SK-N-SH (cell line): ENCODE measurements at places on chromosomes 12 and 14.

DNA sequence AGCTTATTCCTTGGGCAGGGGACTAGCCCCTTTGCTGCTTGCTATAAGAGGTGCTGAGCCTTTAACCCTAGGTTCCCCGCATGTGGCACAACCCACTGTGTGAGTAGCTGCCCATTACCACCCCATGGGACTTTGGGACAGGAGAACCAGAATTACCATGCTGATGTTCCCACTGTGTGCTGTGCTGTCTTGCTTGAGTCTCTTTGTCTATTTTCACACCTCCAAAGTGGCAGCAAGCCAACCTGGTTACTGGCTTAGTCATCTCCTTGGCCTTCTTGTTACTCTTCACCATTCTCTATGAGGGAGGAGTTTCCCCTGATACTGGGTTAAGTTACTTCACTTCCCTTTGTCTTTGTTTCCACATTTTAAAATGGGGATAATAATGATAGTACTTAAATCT, 73.4 kb upstream of the ETV6 start:
- no peak for DNase-seq

DNA sequence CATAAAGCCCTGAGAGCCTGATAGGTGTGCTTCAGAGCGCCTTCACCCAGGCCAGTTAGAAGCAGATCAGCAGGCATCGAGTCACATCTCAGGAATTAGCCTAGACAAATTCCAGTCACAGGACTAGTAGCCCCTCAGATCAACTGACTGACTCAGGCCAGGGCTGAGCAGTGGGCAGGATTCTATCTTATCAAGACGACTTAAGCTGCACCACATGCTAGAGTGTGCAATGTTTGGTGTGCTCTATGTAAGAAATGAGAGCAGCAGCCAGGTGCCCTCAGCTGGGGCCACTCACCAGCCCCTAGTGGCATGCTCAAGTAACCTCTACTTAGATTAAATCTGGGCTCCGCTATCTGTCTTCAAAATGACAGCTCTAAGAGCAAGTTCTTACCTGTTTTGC, 19.7 kb upstream of the NGB start:
- no peak for DNase-seq

GRCh38 chr12:6442836-6443235, 1.9 kb upstream of the CD27 start:
- no peak for DNase-seq

GRCh38 chr12:62581288-62582064, 114.8 kb downstream of the MON2 start:
- peak; percentile 39 for DNase-seq

GRCh38 chr14:38212111-38212510, 4.4 kb downstream of the SSTR1 start:
- no peak for DNase-seq

- DNase-seq: peak; percentile 70
These were observed 520 bp upstream of the MON2 start for GRCh38 chr12:62466018-62466593.

DNA sequence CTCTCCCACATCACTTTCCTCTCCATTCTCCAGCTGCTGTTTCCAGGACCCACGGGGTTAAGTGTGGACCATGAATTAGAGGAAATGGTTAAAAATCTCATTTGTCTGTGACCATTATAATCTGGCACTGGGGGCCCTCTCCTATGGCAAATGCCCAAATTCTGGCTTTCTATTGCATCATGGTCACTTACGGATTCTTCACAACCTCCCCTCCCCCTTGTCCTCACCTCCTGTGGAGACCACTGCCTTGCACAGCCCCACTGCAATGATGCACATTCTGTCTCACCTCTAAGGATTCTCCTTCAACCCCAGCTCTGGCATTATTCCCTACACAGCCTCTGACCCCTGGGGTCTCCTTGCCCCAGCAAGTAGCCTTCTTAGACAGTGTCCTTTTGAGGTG, 18.9 kb downstream of the BCAT1 start:
- no peak for DNase-seq

DNA sequence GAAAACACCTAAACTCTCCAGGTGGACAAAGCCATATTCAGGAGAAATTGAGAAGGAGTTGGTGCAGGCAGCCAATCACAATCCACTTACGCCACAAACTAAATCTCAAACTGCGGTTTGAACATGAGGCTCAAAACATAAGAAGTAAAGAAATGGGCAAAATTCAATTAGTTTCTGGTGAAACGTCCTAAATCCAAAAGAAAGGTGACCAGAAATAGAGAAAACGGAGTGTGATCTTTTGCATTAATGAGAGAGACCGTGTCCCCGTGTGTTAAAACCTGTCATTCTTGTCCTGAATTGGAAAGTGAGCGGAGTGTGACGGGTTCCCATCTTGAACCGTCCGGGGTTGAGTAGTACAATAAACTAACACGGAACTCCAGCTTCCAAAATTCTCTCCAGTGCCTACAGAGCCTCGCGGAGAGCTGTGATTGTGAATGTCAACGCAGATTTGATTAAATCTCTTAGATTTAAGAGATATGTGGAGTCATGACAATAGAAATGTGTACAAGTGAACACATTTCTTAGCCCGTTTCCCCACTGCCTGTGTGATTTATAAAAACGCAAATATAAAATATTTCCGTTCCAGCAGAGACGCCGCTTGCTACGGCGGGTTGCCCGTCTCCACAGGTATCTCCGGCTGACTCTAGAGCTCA, 595 bp upstream of the METAP2 start:
- DNase-seq: peak; percentile 45

DNA sequence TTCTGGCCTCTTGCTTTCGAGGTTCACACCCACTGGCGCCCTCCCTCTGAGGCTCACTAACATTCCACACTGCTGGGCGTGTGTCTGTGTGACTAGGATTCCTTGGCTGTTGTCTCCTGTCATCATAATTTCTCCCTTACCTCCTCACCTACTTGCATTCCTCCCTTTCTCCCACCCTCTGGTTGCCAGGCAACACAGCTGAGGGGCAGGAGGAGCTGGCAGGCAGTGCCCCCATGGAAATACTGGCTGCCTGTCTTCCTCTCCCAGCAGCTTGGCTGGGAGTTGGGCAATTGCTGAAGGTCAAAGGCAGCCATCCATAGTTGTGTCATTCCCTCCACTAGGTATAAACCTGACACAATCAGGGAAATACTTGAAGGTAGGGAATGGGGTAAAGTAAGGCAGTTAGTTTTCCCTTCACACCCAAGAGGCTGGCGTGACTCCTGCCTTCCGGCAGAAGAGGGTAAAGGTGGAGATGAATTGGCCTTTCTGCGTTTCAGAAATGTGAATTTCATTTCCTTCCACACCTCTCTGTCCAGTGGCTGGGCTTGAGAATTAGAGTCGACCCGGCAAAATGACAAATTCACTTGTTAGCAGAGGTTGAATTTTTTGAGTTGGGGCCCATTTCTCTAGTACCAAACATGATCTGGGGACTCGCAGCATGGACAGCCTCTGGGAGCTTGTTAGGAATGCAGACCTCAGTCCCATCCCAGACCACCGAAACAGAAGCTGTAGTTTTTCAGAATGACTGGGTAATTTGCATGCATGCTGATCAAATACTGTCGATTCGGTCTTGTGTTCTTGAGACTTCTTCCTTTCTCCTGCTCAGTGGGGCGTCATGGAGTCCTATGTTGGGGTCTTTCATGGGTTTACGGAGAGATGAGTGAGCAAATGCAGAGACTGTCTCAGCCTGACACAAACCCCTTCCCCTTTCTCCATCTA, 24.3 kb upstream of the EMP1 start:
- no peak for DNase-seq

- DNase-seq: no peak
These were observed 15.4 kb upstream of the TNS2 start for GRCh38 chr12:53034459-53034858.

- DNase-seq: no peak
These were observed 51.8 kb downstream of the FOXN3 start for GRCh38 chr14:89365061-89365801.

DNA sequence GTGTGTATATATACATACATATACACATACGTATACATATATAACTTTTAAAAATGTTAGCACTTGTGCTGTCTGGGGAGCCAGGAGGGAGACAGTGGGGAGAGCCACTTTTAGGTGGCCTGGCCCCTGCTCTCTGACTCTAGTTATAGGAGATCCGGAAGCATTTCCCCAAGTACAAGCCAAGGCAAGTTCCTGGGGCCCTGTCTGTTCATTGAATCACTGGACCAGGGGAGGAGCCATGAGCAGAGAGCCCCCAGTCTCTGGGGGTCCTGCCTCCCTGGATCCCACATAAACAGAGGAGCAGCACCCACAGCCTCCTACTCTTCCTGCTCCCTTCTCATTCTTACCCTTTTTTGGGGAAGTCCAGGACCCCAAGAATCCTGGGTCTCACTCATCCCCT, 45.4 kb upstream of the TMED10 start:
- no peak for DNase-seq

GRCh38 chr12:120735181-120735580, 9.6 kb downstream of the ACADS start:
- DNase-seq: no peak

DNA sequence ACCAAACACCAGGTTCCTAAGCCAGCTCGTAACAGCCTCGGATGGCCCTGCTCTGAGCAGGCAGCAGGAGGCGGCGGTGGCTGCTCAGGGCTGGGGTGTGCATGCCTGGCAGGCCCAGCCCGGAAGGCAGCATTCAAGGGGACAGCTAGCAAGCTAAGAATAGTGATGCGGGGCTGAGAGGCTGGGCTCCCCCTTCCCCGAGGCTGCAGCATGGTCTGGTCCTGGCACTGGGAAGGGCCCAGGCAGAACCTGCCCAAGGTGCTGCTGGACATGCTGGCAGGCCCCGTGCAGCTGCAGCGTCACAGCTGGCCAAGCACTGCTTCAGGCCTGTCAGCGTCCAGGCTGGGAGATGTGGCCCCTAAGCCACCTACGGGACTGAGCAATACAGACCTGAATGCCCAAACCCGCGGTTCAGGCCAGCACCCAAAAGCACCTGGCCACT, 26.4 kb upstream of the NUDT14 start:
- DNase-seq: no peak

GRCh38 chr12:64729909-64730587, 29.2 kb downstream of the GNS start:
- DNase-seq: no peak

DNA sequence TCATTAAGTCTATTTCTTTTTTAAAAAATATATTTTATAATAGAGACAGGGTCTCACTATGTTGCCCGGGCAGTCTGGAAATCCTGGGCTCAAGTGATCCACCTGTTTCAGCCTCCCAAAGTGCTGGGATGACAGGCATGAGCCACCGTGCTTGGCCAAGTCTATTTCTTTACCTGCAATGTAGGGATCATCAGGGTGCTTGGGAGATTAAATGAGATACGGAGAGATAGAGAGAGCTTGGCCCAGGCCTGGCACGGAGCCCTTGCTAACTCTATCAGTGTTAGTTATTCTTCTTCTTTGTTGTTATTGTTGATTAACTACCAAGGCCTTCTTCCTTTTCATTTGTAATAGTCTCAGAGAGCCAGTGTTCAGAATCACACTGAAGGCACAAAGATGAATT, 3.1 kb downstream of the CABP1 start:
- no peak for DNase-seq

DNA sequence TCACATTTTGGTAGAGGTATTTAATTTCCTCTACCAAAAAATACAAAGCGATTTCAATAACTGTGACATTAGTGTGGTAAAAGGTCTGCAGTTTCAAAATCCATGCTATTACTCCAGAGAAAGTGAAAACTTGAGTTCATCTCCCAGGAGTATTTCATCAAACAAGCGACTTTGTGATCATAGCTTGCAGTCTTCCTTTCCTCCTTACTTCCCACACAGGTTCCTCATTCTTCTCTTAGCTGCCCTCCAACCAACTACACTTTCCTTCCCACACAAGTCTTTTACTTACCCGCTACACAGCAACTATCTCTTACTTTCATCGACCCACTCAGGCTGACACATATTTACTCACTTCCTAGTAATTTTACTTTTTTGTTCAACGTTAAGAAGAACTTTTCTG, 413.4 kb upstream of the USP15 start:
- DNase-seq: no peak

- DNase-seq: no peak
These were observed 272.6 kb downstream of the FOXG1 start for GRCh38 chr14:29039171-29039570.

GRCh38 chr14:95025218-95025617, 132.1 kb downstream of the DICER1 start:
- no peak for DNase-seq

- no peak for DNase-seq
These were observed 36.0 kb upstream of the GARIN6 start for GRCh38 chr12:99611599-99611998.

- no peak for DNase-seq
These were observed 39.8 kb upstream of the CRACR2A start for GRCh38 chr12:3792623-3793288.

DNA sequence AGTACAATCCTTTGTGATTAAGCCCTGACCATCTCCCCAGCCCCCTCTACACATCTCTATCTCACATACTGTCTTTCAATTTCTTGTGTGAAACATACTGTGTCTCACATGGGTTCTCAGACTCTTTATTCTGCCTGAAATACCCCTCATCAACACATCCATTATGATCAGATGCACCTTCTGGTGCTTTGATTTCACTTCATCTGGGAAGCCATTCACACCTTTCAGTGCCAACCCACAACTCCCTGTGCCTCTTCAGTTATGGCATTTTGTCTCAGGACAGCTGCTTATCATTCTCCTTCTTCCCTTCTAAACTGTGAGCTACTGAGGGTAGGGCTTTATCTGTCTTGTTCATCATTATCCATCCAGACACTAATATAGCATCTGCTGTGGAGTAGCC, 58.8 kb downstream of the CKB start:
- no peak for DNase-seq

- no peak for DNase-seq
These were observed 35.6 kb upstream of the ITPR2 start for GRCh38 chr12:26868447-26869103.

- no peak for DNase-seq
These were observed 99.1 kb upstream of the TMTC1 start for GRCh38 chr12:29882846-29883245.

GRCh38 chr14:50846226-50846880, 15.4 kb upstream of the NIN start:
- DNase-seq: no peak

- no peak for DNase-seq
These were observed 21.1 kb upstream of the PITPNM2 start for GRCh38 chr12:123171967-123172366.

DNA sequence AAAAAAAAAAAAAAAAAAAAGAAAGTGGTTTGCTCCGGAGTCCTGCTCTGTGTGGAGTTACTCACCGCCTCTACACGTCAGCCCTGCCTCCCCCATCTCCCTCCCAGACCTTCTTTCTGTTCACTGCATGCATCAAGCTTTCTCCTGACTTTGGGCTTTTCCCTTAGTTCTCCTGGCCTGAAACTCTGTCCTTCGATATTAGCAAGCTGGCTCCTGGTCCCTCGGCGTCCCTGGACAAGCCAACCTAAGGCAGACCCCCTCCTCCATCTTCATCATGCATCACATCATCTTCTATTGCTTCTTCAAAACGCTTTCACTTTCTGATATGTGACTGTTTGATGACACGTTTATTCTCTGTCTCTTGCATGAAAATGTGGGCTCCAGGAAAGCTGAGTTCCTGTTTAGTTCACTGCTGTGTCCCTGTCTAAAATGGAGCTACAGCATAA, 40.6 kb downstream of the SLC15A4 start:
- DNase-seq: no peak
